ENCODE measurements at places on chromosomes 11 and 22.

- peak; percentile 54 for DNase-seq
Measured at GRCh38 chr22:46660604-46661201, 40.5 kb downstream of the GRAMD4 start.

DNA sequence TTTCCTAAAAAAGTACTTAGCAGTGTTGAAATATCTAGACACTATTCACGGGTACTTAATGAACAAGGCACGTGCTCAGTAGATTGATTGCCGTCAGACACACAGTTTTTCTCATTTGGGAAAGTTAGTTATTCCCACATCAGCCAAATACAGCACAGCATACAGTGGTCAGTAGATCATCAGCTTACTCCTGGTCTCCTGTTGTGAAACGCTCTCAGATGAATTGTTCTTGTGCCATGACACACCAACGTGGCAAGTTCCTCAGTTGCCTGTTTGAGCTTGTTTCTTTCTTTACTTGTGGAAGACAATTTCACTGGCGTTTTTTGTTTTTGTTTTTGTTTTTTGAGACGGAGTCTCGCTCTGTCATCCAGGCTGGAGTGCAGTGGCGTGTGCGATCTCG is 8.6 kb downstream of the TAB1 start:
- DNase-seq: no peak

DNA sequence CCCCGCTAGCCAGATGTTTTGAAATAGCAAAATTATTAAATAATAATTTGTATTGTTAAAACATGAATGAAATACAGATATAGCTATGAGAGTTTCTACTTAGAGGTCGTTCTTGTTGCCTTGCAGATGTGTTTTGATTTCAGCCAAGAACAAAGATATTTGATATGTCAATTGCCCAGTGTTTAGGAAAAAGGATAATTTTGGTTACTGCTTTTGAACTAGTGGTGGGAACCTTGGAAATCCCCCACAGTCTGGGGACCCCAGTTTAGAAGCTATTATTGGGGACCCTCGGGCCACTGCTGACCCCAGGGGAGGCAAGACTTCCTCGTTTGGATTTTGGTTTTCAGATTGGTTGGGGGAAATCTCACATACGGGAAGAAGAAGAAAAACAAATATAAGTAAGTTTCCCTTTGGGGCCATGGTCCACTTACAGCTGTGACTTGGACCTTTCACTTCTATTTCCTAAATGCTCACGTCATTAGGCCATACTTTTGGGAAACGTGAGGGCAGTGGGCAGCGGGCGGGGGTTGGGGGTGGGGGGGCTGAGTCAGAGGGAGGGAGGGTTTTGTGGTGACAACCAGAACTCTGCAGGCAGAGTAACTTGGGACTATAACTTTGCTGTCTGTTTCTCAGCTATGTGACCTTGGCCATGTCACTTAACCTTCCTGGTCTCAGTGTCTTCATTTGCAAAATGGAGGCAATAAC is 37.0 kb downstream of the LDLRAD3 start:
- DNase-seq: no peak

DNA sequence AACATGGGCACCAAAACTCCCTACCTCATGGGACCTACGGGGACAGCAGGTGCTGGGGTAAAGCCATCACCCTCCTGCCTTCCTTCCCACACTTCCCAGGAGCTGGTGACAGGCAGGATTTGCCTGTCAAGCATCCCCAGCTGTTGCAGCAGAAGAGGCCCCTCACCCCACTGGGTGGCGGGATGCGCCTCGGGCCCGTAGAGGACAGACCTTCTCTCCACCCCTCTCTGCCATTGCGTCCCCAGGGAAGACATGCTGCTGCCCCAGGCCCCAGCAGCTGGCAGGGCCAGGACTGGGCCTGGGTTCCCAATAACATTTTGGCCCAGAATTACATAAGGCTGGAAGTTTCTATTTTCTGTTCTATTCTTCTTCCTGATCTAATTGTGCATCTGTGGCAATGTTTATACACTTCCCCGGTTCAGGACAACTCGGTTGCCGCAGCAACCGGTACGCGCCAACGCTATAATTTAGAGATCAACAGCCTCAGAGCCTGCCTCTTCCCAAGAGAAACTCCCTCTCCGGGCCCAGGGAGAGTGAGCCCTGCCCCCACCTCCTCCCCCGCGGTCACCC is 25.4 kb downstream of the KCNJ4 start:
- peak; percentile 9 for DNase-seq
